ENCODE measurements at places on chromosomes 4 and X.

- no peak for DNase-seq
These were observed 216.0 kb downstream of the GRID2 start for GRCh38 chr4:92519727-92520126.

DNA sequence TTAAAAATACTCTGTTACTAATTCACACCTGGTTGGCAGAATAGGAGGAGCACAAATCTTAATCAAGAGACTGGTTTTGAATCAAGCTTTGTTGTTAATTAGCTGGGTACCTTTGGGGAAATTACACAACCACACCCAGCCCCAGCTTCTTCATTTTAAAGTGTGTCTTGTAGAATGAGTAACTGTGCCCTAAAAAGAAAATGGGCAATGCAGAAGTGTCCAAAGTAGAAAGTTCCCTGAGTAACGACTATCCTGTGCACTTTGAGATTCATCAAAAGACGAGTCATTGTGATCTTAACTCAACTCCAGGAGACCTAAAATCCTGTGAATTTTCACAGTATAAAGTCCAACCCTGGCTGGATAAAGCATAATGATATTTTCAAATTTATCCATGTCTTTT, 792.3 kb upstream of the HS3ST1 start:
- DNase-seq = no peak

GRCh38 chr4:148044089-148044911, 312.4 kb downstream of the ARHGAP10 start:
- DNase-seq = no peak

DNA sequence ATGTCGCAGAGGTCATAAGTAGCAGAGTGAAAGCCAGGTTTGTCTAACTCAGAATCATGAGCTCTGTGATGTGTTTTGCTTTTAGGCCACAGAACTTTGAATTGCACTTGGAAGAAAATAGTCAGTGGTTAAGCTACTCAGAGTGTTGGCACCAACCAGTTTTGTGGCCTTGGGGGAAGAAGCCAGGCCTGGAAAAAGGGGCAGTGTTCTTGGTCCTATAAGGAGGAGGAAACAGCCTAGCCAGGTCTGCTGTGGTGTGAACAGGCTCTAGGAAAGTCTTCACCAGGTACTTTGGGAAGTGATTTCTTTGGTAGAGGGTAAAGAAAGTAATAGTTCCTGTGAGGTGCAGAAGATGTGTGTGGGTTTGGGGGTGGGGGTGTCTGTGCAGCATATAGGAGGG, 49.2 kb downstream of the FHIP1A start:
- DNase-seq = no peak

- no peak for DNase-seq
These were observed 12.5 kb upstream of the CRLF2 start for GRCh38 chrX:1224954-1225353.

- DNase-seq = no peak
These were observed 89.9 kb upstream of the FAT1 start for GRCh38 chr4:186813377-186814068.

GRCh38 chr4:24578364-24578763, 6.0 kb downstream of the DHX15 start:
- no peak for DNase-seq

- DNase-seq = no peak
These were observed 161.7 kb upstream of the RPL34 start for GRCh38 chr4:108458681-108459080.

GRCh38 chr4:153115322-153116290, 88.6 kb upstream of the TRIM2 start:
- peak; percentile 92 for DNase-seq

- DNase-seq = peak; percentile 19
These were observed 56.6 kb downstream of the LINC00632 start for GRCh38 chrX:140766024-140766611.

DNA sequence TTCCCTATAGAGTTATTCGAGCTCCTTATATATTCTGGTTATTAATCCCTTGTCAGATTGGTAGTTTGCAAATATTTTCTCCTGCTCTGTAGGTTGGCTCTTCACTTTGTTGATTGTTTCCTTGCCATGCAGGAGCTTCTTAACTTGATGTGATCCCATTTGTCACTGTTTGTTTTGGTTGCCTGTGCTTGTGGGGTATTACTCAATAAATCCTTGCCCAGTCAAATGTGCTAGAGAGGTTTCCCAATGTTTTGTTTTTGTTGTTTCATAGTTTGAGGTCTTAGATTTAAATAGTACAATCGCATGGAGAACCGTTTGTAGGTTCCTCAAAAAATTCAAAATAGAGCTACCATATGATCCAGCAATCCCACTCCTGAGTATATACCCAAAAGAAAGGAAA, 2.3 kb upstream of the SYTL5 start:
- no peak for DNase-seq

DNA sequence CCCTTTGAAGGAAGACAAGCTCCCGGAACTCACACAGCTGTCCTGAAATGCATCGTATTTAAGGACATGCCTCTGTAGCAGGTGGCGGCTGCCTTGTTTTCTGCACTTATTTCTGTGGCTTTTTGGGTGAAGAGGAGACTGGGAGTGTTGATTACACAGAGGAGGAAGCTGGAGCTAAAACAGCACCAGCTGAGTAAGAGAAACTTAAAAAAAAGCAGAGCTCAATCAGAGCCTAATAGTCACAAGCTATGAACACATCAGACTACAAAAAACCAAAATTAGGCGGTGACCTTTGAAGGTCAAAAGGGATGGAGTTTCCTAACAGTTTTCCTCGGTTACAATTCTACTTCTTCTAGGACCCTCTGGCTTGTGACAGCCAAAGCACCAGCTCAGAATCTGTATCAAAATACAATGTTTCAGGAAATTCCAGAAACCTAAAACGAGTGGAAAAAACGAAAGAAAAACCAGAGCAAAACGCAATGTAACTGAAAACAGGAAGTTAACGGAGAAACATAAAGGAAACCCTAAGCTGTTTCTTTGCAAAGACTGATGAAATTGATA, 13.5 kb downstream of the PRKX start:
- no peak for DNase-seq

DNA sequence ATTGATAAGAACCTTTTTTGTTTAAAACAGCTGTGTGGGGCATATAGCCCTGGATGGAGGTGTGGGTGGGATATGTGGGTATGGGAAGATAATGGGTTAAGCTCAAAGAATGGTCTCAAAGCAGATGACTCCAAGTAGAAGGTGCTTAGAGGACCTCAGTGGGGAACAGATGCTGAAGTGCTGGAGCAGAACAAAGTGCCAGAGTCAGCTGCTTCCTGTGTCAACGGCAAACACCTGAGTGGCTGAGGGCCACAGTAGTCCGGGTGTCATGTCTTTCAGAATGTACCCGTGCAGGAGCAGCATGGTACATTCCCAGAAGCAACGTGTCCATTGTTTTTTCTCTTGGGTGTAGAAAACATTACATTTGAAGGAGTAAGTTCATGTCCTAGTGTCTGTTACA, 210.6 kb downstream of the CCNG2 start:
- no peak for DNase-seq

DNA sequence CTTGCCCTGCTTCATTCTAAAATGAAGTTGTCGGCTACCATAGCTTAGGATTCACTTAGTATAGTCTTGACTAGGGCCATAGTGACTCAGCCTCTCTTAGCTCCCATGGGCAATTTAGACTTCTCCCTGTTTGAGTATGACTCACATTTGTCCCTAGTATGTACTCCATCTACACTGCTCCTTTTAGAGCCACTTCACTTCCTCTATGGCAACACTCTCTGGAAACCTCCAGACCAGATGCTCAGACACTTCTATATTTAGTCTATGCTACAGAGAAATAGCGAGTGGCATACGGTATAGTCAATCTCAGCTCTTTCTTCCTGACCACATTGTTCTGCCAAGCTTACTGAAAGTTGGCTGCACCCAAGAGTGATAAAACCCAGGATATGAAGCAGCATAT, 11.2 kb downstream of the MEPE start:
- peak; percentile 25 for DNase-seq

DNA sequence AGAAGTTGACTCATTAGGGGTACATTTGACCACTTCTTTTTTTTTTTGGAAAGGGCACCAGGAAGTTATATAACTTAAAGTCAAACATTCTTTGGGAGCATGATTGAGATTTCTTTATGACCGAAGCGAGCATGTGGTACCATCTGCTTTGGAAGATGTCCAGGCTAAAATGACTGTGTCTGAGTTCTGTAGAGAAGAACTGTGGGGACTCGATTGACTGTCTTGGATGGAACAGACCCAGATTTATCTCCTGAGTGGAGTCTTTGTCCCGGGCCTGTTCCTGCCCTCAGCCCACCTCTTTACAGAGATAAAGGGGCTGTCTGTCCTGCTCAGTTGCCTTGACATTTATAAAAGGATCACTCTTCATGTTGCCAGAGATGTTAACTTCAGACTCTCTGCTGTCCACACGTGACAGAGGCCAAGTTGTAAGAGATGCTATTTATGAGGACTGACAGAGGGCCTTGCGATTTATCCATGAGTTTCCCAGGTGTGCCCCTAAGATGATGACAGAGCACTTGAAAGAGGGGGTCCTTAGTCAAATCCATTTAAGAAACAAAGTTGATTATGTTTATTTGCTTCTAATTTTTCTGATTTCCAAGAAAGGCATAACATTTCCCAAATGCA, 16.8 kb downstream of the SMIM20 start:
- no peak for DNase-seq

GRCh38 chrX:108323751-108324150, 114.5 kb downstream of the COL4A6 start:
- no peak for DNase-seq

GRCh38 chr4:8280876-8281440, 11.4 kb downstream of the HTRA3 start:
- no peak for DNase-seq

DNA sequence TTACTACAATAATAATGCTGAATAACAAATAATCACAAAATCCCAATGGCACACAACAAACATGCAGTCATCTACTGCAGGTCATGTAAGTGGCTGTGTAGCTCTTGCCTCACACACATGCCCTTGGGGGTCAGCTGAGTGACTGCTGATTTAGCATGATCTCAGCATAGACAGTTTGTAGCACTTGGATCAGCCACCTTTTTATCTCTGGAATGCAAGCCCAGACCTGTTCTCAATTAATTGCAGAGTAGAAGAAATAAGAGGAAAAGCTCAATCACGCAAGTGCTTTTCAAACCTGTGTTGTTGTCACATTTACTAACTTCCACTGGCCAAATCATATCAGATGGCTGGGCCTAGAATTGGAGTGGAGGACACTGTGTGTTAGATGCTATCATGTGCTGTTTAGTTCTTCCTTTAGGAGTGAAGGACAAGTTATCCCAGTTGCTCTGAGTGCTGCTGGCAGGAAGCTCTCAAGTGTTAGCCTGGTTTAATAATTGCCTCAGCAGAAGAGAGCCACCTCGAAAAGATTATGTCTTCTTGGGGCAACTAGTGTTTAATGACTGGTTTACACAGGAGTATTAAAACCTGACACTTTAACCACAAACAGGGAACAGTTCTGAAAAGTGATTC, 128.3 kb upstream of the EPHA5 start:
- DNase-seq = no peak

GRCh38 chrX:130378024-130378669, 7.3 kb downstream of the GPR119 start:
- DNase-seq = no peak

GRCh38 chr4:44912980-44913379, 186.6 kb upstream of the GNPDA2 start:
- DNase-seq = no peak

GRCh38 chr4:45741897-45742296, 382.0 kb downstream of the GABRG1 start:
- DNase-seq = no peak

- DNase-seq = no peak
These were observed 42.3 kb downstream of the QRFPR start for GRCh38 chr4:121338518-121338917.

DNA sequence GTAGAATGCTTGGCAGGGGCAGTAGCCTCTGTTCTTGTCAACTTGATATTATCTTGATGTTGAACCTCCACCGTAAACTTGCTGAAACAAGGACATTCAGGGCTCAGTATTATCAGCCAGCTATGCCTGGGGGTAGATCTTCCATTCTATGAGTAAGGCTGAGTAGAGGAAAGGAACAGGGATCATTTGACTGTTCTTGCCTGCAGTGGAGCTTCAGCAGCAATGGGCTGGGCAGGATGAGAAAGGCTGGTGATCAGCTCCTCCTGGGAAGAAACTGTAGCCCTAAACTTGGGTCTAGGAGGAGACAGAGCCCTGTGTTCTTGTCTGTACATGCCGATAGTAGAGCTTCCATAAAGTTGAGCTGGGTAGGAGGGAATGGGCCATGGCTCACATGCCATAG, 127.2 kb downstream of the CCSER1 start:
- no peak for DNase-seq

GRCh38 chr4:7631288-7632014, 196.7 kb upstream of the PSAPL1 start:
- DNase-seq = no peak

DNA sequence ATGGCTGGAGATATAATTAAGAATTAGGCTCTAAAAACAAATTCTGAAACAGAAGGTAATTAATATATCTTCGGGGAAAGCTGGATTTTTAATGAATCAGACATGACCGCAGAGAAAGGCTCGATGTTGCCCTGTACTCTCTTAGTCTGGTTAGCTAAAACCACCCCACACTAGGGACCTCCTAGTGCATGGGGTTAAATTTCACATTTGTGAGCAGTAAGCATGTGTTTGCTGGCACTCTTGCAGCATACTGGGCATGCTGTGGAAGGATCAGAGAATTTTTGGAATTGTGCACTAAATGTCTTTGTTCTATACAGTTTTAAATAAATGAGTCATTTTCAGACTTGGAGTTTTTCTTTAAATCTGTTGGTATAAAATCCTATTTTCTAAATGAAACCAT, 475.6 kb upstream of the FTHL17 start:
- DNase-seq = no peak

GRCh38 chr4:174563399-174563798, 41.1 kb upstream of the HPGD start:
- DNase-seq = no peak

GRCh38 chrX:63402106-63402505, 51.0 kb upstream of the SPIN4 start:
- DNase-seq = no peak

DNA sequence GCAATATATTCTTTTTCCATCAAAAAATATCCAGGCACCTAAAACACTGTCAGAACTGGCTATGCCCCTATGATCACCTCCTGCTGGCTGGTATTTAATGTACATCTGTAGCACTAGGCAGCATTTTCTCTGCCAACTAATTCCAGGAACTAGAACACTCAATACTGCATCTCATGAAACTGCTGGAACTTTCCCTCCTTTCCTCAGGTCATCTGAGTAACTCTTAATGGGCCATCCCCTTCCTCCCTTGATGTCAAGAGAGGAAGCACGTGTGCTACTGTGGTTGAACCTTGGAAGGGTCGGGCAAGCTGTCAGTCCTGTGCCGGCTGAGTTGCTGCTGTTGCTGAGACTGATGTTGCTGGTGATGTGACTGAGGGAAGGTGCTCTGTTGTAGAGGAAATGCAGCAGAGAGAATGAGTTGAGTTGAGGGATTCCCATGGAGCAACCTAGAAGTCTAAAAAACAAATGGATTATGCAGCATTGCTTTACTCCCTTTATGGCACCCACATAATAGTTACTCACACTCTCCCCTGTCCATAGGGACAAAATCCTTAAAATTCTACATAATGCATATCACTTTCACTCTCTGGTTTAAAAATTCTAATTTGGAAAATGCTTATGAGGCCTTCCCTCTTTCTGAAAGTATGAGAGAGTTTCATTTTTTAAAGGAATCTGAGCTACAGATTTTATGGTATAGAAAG, 39.5 kb downstream of the TMEM165 start:
- peak; percentile 26 for DNase-seq

- no peak for DNase-seq
These were observed 105.2 kb downstream of the RNF150 start for GRCh38 chr4:141028024-141028529.

- no peak for DNase-seq
These were observed 4.0 kb upstream of the CBLL2 start for GRCh38 chrX:22268706-22269105.

GRCh38 chrX:109270580-109271484, 211.1 kb downstream of the GUCY2F start:
- DNase-seq = no peak
